Stimulated activated CD8-positive, alpha-beta memory T cell treated with anti-CD3 and anti-CD28 coated beads, Interleukin-4, amount 100 ng/mL, for 1 hour (primary cell): ENCODE measurements at places on chromosomes 7 and 10.

DNA sequence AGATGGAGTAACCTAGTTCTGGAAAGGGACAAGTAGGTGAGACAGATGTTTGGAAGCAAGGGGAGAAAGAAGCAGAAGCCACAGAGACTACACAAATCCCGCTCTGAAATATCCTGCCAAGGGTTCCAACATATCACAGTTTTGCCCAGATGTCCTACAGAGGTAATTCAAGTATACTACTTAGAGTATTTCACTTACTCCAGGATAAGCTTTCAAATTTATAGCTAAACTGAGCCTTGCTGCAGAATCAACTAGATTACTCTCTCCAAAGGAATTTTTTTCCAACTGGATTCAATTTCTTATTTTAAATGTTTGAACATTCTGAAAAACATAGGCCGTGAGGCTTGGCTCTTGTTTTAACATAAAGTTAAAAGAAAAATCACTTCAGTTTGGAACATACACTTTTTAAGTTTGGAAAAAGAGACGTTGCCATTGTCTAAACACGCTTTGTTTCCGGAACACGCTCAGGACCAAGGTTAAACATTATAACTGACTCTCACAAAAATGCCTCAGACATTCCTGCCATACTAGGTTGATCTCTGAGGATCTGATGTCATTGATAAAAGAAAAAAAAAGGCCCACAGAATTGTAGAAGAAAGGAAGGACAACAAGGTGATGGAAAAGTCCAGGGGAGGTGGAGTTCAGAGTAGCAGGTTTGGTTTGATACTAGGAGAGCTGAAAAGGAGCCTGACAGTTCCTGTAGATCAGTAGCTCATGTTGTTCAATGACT, 74.8 kb downstream of the FAM185A start:
- no peak for DNase-seq

GRCh38 chr10:93751832-93752231, 5.9 kb upstream of the LGI1 start:
- DNase-seq: no peak

GRCh38 chr7:110568388-110568787, 522.5 kb upstream of the LRRN3 start:
- DNase-seq: no peak

DNA sequence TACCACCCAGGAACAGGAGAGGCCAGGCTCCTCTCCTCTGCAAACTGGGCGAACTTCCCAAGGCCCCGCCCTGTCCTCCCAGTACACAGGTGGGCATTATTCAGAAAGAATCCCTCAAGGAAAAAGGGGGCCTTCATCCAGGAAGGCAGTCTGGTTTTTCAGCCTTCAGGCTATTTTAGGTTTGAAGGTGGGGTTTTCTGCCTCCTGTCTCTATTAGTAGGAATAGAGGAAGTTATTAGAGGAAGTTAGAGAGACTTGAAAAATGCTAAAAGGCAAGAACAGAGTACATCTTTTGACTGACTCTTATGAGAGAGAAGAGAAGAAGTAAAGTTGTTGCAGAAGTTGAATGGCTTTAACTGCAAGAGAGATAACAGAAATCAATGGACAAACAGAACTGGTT, 250.9 kb upstream of the SORCS1 start:
- DNase-seq: no peak

DNA sequence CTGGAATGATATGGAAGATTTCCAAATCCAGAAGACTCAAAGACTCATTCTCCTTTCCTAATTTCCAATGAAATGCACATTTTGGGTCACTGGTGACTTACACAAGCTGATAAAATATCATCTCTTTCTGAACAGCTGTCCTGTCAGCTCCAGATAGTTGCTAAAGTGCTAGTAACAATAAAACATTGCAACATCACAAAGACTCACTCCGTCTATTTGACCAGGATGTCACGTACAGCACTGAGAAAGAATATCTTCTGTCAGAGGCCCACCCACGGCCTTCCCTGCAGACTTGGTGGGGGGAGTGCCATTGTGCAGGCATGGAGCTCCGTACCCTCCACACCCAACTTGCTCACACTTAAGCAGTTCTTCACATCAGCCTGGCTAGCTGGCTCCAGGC, 78.9 kb upstream of the EGR2 start:
- no peak for DNase-seq

- no peak for DNase-seq
These were observed 284.1 kb downstream of the KIF20B start for GRCh38 chr10:89985446-89985845.

DNA sequence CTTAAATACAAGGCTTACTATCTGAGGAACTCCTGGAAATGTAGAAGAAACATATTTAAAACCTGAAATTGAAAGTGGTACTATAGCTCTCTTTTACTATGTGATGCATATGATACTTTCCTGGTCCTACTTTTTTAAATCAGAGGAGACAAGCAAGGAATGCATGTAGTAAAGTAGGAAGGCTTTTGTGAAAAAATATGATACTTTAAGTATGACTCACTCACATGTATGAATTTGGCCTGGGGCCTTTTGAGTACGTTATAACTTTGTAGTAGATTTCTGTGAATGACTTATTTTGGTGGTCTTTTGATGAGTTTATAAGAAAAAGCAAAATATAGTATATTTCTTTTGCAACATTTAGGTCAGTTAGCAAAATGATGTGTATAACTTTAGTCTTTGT, 53.8 kb downstream of the TAX1BP1 start:
- no peak for DNase-seq

DNA sequence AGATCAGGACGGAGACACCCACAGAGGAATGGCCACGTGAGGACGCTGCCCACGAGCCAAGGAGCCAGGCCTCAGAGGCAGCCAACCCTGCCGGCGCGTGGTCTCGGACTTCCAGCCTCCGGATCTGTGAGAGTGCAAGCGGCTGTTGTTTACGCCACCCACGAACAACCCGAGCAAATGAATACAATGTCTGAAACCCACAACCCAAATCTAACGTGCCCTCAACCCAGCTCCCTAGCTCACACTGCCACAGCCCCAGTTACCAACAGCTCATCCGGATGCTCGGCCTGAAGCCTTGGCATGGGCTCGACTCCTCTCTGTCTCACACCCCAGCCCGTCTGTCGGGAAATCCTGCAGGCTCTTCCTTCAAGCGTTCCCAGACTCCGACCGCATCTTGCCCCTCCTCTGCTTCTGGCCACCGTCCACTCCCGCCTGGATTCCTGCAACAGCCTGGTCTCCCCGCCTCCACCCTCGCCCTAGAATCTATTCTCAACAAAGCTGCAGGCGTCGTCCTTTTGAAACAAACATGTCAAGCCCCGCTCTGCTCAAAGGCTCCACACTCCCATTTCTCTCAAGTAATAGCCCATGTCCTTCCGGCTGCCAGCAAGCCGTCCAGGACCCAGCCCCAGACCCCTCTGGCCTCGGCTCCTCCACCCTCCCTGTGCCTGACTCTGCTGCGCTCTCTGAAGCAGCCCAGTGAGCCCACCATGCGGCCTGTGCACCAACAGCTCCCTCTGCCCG, 35.3 kb downstream of the STK32C start:
- no peak for DNase-seq

- no peak for DNase-seq
These were observed 662.0 kb upstream of the FOXK1 start for GRCh38 chr7:4020086-4020485.

- no peak for DNase-seq
These were observed 1.0 kb downstream of the GRM8 start for GRCh38 chr7:127251465-127252376.

- DNase-seq: no peak
These were observed 271.4 kb downstream of the PARD3 start for GRCh38 chr10:34543716-34544115.

- no peak for DNase-seq
These were observed 4.6 kb upstream of the RBAK start for GRCh38 chr7:5041047-5041446.

GRCh38 chr10:131650771-131651673, 249.8 kb upstream of the PPP2R2D start:
- DNase-seq: no peak
